Esophagus muscularis mucosa (tissue), 4 donors: ENCODE measurements at places on chromosomes 7 and 10.

DNA sequence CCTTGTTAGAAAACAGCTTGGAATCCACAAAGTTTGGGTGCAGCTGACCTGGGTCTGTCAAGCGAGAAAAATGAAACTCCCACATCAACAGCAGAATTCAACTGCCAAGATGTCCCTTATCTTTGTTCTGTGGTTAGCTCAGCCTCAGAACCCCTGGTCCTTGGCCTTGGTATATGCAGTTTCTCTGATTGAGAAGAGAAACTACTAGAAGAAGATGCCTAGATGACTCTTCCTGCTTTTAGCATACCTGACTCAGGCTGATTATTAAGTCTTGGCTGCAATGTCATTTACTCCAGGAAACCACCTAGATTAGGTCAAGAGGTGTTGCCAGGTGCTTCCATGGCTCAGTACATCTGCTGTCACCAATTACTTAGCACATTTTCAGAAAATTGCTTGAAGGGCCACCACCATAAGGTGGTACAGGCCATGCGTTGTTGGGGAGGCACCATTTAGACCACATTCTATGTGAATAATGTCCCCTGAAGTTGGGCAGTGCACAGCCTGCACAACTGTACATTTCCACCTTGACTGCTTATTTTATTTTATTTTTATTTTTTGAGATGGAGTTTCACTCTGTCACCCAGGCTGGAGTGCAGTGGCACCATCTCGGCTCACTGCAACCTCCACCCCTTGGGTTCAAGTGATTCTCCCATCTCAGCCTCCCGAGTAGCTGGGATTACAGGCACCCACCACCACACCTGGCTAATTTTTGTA is 59.4 kb upstream of the ZNF438 start:
- no peak for DNase-seq

- peak; percentile 90 for DNase-seq
Observed at GRCh38 chr10:49053053-49053997, 62.0 kb downstream of the VSTM4 start.

GRCh38 chr7:128303643-128304042 is 40.1 kb downstream of the RBM28 start:
- DNase-seq = no peak

DNA sequence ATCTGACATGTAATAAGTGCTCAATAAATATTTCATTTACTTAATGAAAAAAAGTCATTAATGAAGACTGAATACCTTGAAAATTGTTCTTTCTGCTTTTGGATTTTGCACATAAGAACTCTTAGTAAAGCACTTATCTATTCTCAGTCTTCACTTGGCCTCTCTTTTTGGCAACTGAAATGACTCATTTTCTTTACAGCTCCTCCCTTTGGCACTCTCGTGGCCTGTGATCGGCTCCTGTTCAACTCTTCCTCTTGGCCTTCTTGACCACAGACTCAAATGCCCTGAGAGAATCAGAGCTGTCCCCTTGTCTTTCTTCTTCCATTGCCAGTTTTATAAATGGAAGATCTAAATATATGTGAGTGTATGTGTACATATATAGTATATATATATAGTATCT is 54.2 kb downstream of the FOXP2 start:
- DNase-seq = no peak

- DNase-seq = no peak
Observed at GRCh38 chr10:119270762-119271366, 63.5 kb downstream of the GRK5 start.

DNA sequence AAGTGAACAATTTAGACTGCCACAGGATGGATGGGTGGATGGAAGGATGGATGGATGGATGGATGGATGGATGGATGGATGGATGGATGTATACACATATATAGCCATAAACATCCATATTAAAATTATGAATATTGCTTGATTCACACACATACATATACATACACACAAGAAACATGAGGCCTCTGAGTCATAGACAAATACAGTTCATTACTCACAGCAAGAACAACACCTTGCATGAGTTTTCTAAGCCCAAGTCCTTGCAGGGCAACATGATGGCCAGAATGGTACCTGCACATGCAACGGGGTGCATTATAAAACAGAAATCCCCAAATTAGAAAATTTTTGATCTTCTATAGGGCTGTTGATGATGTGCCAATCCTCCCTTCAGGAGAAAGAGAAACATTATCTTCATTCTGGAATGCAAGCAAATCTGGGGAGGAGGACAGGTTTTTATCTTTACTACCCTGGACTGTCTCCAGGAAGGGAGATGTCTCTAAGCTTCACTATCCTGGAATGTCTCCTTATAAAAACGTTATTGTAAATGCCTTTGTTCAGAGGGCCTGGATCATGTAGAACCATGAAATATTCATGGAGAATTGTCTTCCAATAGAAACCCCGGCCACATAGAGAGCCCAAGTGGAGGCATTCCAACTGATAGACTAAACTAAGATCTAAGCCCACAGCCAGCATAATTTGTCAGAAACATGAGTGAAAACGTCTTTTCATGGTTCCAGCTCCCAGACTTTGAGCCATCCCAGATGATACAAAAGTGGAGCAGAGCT is 238.6 kb upstream of the LRRN3 start:
- DNase-seq = no peak

DNA sequence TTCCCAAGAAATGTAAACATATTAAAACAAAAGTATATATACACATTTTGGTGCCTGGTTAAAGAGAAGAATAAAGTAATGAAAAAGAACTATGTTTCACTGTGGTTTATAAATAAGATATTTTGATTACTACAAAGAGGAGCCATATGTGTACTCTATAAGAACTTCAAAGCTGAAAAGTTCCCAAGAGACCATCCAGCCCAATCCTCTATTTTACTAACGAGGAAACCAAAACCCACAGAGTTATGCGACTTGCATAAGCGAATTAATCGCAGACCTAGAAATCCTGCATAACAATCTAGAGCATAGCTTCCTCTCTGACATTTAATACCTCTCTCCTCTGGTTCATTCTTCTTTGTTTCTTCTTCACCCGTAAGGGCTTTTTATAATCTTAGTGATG is 937.1 kb downstream of the CNTNAP2 start:
- no peak for DNase-seq

GRCh38 chr10:4541292-4541691 is 284.7 kb upstream of the AKR1E2 start:
- DNase-seq = no peak

GRCh38 chr10:97648562-97649404 is 8.3 kb downstream of the PI4K2A start:
- DNase-seq = no peak

- no peak for DNase-seq
Observed at GRCh38 chr7:117323851-117324711, 1.2 kb upstream of the WNT2 start.

DNA sequence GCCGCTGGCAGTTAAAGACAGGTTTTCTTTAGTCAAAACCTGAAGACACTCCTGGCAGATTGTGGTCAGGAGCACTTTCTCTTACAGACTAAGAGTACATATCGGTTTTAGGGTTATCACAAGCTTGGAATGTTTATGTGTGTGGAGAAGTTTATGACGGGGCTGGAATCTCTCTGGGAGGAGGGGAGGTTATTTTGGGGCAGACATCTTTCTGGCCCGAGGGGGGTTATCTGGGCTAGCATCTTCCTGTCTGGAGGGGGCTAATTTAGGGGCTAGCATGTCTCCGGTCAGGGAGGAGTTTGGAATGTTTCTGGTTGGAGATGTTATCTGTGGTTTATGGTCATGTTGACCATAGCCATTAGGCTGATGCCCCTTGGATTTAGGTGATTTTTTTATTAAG is 141.2 kb upstream of the KIF5B start:
- DNase-seq = no peak

- no peak for DNase-seq
Observed at GRCh38 chr7:8044761-8045430, 76.3 kb downstream of the GLCCI1 start.

DNA sequence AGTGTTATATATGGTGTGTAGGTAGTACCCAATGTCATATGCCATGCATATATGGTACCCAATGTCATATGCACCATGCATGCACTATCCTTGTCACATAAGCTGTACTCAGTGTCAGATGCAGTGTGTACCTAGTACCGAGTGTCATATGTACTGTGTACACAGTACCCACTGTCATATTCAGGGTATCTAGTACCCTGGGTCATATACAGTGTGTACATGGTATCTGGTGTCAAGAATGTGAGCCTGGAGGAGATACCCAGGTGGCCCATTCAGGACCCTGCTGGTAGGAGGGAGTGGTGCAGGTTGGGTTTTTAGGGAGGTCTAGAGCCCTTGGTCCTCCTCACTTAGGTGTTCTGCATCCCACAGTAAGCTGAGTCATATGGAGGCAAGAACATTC is 1.8 kb downstream of the ZMYND11 start:
- DNase-seq = no peak

GRCh38 chr7:130189343-130189742 is 15.9 kb downstream of the TMEM209 start:
- DNase-seq = no peak

- no peak for DNase-seq
Observed at GRCh38 chr7:1024331-1024841, 20.0 kb upstream of the GPR146 start.

GRCh38 chr10:51129946-51130544 is 55.8 kb downstream of the PRKG1 start:
- DNase-seq = no peak

- DNase-seq = peak; percentile 85
Observed at GRCh38 chr10:43965033-43965917, 316.6 kb upstream of the ZNF32 start.

GRCh38 chr10:123746942-123747341 is 80.8 kb downstream of the GPR26 start:
- DNase-seq = no peak

GRCh38 chr7:35908331-35909216 is 107.7 kb downstream of the SEPTIN7 start:
- no peak for DNase-seq

DNA sequence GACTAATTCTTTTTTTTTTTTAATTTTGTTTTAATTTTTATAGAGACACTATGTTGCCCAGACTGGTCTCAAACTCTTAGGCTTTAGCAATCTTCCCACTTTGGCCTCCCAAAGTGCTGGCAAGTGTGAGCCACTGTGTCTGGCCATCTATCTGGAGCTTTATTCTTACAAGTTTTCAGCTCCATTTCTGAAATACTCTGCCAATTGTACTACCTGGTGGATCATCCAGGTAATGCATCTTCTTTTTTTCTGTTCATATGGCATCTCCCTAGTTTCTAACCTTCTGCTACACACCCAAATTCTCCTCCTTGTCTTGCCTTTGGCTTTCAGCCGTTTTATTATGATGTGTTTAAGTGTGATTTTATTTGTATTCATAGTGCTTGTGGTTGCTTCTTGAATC is 40.2 kb downstream of the ZNF365 start:
- no peak for DNase-seq

DNA sequence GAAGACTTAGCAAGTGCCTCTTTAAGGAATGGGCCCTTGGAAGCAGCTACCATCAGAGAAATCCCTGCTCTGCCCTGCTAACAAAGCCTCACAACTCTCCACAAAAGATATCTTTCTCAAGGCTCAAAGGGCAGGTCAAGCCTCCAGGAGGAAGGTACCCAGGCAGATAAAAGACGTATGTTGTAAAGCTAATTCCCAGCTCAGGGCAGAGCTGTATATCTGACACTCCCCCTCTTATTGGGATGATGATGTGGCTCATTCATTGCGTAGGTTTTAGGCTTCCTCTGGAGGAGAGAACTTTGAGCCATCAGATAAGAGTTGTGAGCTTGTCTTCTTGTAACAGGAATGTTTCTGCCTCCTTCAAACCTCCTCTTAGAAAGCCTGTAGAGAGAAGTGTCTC is 145.4 kb downstream of the CALN1 start:
- DNase-seq = no peak
